ENCODE measurements at places on chromosomes 7 and 10.

DNA sequence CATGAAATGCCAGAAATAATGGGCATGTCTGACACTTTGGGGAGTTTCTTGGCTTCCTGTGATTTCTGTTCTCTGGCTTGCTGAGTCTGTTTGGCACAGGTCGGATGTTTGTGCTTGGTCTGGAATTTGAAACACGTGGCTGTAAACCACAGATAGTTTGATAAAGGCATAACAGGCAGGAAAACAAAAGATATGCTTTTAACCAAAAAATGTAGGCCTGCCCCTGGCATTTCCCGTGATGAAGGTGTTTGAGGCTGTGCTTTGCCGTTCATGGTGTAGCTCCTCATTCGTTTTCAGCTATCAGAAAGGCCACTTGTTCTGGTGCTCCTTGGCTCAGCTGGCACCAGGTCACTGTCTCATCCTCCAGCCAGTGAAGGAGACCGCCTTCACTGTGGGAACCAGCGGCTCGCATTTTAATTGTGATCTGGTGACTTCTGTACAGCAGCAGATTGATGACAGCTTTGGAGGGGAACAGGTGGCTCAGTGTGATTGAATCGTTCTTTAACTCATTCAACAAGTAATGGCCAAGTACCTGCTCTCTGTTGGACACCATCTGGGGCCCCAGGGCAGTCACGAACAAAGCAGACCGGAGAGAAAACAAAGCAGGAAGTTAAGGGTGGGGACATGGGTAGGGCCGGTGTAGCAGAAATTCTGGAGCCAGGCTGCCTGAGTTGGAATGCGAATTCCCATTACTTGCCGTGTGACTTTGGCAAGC, 111.5 kb downstream of the CCNY start:
- no peak for DNase-seq
- H3K27ac ChIP-seq, result peak overlapping the region; percentile 84
- no peak overlapping the region for H3K4me3 ChIP-seq
- no peaks in the 10 kb centered on the region for H3K27me3 ChIP-seq
- H3K4me1 ChIP-seq, result peaks cover 56% of the 10 kb centered on the region

- H3K4me3 ChIP-seq, result no peak overlapping the region
- H3K27me3 ChIP-seq, result no peaks in the 10 kb centered on the region
- peaks cover 88% of the 10 kb centered on the region for H3K4me1 ChIP-seq
- H3K36me3 ChIP-seq, result peaks cover under 1% of the 10 kb centered on the region
- DNase-seq, result peak; percentile 72
- H3K27ac ChIP-seq, result peak overlapping the region; percentile 69
These were observed 36.9 kb upstream of the SH2D4B start for GRCh38 chr10:80500572-80501380.

DNA sequence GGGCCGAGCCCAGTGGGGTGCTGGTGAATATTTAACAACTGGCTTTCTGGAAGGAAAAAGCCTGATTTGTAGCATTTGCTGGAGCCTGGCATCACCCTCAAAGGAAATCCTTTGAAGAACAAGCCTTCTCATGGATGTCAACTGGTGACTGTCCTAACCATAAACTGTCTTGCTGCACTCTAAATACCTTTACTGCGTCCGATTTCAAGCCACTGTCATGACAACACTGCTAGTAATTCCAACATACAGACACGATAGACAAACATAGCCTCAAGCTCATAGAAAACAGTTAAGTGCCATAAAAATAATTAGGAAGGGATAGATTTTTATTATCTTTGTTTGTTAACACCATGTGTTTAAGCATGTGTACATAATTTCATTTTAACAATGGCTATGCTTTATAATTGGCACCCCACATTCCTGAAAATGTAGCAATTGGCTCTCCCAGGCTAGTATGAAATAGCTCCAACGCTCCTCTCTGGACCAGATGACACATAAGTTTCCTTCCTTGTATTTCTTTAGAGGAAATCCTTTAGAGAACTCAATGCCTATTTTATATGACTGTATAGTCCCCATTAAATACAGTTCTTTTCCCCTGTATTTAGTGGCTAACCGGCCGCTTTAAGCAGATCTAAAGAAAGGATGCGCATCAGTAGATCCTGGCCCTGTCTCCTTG, 273.4 kb downstream of the PRPF18 start:
- peak overlapping the region; percentile 31 for H3K27ac ChIP-seq
- H3K4me3 ChIP-seq, result no peak overlapping the region
- peaks cover 5% of the 10 kb centered on the region for H3K36me3 ChIP-seq
- H3K4me1 ChIP-seq, result peaks cover 19% of the 10 kb centered on the region

- H3K27me3 ChIP-seq, result no peaks in the 10 kb centered on the region
- no peak overlapping the region for H3K4me3 ChIP-seq
- H3K36me3 ChIP-seq, result no peaks in the 10 kb centered on the region
- no peak overlapping the region for H3K27ac ChIP-seq
- no peaks in the 10 kb centered on the region for H3K4me1 ChIP-seq
These were observed 133.9 kb upstream of the TPK1 start for GRCh38 chr7:144969787-144970186.

- no peak overlapping the region for H3K27ac ChIP-seq
- peak; percentile 57 for DNase-seq
- H3K36me3 ChIP-seq, result no peaks in the 10 kb centered on the region
These were observed 16.8 kb upstream of the ZNF467 start for GRCh38 chr7:149790146-149790548.

- no peaks in the 10 kb centered on the region for H3K27me3 ChIP-seq
- no peak overlapping the region for H3K4me3 ChIP-seq
- H3K36me3 ChIP-seq, result peaks cover 5% of the 10 kb centered on the region
These were observed 225.8 kb downstream of the ELFN1 start for GRCh38 chr7:1895664-1896515.

DNA sequence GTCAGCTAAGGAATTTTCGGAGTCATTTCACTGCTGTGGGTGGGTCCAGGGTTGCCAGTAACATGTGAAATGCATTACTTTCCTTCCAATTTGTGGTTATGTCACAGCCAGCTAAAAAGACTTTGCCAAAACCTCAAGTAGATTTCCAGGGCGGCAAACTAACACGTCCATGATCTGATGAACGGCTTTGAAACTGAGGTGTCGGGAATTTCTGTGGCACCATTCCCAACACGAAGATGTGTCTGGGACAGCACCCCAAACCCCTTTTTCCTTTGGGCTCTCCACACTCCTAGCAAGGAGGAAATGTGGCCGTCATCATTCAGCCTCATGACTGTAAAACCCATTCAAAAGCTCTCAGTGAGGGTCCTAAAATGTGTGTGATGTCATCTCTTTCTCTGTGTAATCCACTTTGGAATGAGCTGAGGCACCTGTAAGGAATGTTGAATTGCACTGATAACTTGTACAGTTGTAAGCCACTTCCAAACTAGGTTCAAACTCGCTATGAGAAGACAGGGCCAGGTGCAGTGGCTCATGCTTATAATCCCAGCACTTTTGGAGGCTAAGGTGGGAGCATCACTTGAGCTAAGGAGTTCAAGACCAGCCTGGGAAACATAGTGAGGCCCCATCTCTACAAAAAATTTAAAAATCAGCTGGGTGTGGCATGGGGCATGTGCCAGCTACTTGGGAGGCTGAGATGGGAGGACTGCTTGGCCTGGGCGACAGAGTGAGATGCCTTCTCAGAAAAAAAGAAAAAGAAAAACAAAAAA, 146.1 kb upstream of the FRMD4A start:
- no peak overlapping the region for H3K27ac ChIP-seq
- no peaks in the 10 kb centered on the region for H3K36me3 ChIP-seq
- H3K4me1 ChIP-seq, result no peaks in the 10 kb centered on the region
- H3K4me3 ChIP-seq, result no peak overlapping the region
- DNase-seq, result no peak

DNA sequence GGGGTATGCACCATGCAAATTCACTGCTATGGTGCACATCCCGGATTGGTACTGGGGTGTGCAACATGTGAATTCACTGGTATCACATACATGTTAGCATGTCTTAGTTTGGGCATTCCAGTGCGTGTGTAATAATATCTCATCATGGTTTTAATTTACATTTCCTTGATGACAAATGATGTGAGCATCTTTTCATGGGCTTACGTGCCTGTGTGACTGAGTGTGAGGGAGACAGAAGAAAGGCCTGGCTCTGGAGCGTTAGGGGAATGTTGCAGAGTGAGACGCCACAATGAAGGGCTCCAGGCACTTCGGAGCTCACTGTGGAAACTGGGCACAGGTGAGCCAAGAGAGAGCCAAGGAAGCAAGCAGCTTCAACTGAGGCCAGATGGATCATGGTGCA, 162.6 kb downstream of the UBE2H start:
- no peak overlapping the region for H3K4me3 ChIP-seq
- no peak overlapping the region for H3K27ac ChIP-seq
- H3K4me1 ChIP-seq, result no peaks in the 10 kb centered on the region
- DNase-seq, result no peak
- H3K36me3 ChIP-seq, result no peaks in the 10 kb centered on the region

DNA sequence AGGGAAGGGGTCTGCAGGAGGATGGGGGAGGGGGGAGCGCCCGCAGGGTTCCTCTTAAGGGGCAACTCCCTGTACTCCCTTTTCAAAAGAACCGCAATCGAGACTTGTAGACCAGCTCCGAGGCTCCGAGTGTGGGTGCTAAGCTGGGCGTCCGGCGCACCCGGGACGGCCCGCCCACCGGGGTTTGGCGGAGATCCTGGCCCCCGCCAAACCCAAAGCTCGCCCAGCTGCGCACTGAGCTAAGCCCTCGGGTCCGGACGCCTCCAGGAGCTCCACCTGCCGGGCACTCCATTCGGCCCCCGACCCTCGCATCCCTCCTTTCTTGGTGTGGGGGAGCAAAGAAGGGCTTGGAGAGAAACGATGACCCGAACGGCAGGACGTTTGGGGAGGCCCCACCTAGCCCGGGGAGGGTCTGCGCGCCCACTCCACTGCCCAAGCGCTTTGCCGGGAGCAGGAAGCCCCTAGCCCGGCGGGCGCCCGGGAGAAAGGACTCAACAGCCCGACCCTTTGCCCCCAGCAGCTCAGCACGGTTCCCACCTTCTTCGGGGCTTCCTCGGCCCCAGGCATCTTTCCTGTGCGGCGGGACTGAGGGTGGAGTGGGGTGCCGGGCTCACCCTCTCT, 651 bp downstream of the AFAP1L2 start:
- H3K4me3 ChIP-seq, result peak overlapping the region; percentile 71
- peaks cover 4% of the 10 kb centered on the region for H3K4me1 ChIP-seq
- peak overlapping the region; percentile 74 for H3K27ac ChIP-seq
- H3K36me3 ChIP-seq, result no peaks in the 10 kb centered on the region

GRCh38 chr7:77858278-77858677, 59.7 kb downstream of the PHTF2 start:
- H3K36me3 ChIP-seq, result no peaks in the 10 kb centered on the region
- H3K27me3 ChIP-seq, result no peaks in the 10 kb centered on the region
- H3K4me1 ChIP-seq, result peaks cover 5% of the 10 kb centered on the region
- no peak overlapping the region for H3K4me3 ChIP-seq
- H3K27ac ChIP-seq, result no peak overlapping the region

GRCh38 chr7:4343272-4344247, 338.5 kb upstream of the FOXK1 start:
- H3K4me3 ChIP-seq, result no peak overlapping the region
- no peak overlapping the region for H3K27ac ChIP-seq
- no peaks in the 10 kb centered on the region for H3K27me3 ChIP-seq
- no peaks in the 10 kb centered on the region for H3K36me3 ChIP-seq

- no peaks in the 10 kb centered on the region for H3K27me3 ChIP-seq
- no peaks in the 10 kb centered on the region for H3K36me3 ChIP-seq
- H3K27ac ChIP-seq, result no peak overlapping the region
- DNase-seq, result no peak
- no peaks in the 10 kb centered on the region for H3K4me1 ChIP-seq
- no peak overlapping the region for H3K4me3 ChIP-seq
These were observed 152.9 kb downstream of the DYNC1I1 start for GRCh38 chr7:95925236-95925635.

DNA sequence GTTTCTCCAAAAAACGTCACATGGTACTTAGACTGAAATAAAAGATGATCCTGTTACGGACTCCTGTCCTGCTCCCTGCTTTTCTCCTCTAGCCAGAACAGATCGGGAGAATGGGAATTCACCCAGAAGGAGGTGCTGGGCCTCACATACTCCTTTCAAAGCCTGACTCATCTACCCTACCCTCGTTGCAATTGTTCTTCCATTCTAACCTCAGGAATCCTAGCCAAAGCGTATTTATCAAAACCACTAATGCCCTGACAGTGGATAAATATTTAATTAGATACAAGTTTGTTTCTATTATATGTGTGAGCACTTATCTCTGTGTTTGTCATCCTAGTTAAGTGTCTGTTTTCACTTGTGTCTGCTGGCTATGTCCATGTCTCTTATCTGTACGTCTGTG, 21.7 kb downstream of the ZCWPW1 start:
- H3K36me3 ChIP-seq, result peaks cover 13% of the 10 kb centered on the region
- no peak for DNase-seq
- no peak overlapping the region for H3K27ac ChIP-seq
- H3K4me1 ChIP-seq, result no peaks in the 10 kb centered on the region
- H3K27me3 ChIP-seq, result no peaks in the 10 kb centered on the region

DNA sequence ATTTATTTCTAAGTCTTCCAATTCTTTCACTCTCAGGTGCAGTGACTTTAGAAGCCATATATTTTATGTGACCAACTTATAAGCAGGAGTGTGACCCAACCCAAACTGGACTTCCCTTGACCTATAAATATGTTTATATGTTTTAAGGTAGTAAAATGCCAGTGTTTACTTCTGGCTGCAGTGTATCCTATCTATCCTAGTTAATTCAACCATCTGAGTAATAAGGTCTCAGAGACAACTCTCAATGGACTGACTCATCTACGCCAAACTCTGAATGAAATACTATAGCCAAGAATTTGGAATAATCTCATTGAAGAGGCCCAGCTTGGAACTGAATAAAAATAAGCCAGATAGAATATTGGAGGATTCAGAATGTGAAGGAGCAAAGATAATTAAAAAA, 544.5 kb upstream of the SORCS1 start:
- no peak for DNase-seq
- H3K27ac ChIP-seq, result no peak overlapping the region
- H3K4me3 ChIP-seq, result no peak overlapping the region
- no peaks in the 10 kb centered on the region for H3K4me1 ChIP-seq

DNA sequence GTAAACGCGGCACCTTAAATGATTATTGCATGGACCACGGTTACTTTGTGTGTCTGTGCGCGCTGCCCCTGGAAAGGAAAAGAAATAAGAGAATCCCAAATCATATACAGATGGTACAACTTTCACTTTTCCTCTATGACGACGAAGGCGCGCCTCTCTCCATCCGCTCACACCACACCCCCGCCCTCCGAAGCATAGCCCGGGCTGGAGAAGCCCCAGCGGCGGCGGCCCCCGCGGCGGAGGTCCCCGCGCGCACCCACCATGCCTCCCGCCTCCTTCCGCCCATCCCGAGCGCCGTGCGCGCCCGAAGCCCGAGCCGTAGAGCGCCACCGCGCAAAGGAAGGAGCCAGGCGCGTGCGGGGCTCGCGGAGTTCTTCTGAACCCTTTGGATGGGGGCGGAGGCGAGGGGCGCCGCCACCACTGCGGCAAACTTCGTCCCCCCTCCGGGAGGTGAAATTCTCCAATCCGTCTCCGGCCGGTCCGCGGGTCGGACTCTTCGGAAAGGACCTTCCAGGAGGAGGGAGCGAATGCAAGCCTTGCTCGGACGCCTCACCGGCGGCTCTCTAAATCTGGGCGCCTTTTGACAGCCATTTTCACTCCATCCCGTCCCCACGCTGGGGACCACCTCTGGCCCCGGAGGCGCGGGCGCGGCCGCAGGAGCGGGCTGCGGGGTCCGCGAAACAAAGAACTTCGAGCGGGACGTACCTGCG, 588 bp downstream of the GLI3 start:
- peak; percentile 57 for DNase-seq
- peak overlapping the region; percentile 76 for H3K4me3 ChIP-seq
- H3K27ac ChIP-seq, result peak overlapping the region; percentile 90
- no peaks in the 10 kb centered on the region for H3K27me3 ChIP-seq

Data from heart left ventricle (tissue), 16 donors.